GM10248 (cell line): ENCODE measurements at places on chromosomes 2 and 18.

DNA sequence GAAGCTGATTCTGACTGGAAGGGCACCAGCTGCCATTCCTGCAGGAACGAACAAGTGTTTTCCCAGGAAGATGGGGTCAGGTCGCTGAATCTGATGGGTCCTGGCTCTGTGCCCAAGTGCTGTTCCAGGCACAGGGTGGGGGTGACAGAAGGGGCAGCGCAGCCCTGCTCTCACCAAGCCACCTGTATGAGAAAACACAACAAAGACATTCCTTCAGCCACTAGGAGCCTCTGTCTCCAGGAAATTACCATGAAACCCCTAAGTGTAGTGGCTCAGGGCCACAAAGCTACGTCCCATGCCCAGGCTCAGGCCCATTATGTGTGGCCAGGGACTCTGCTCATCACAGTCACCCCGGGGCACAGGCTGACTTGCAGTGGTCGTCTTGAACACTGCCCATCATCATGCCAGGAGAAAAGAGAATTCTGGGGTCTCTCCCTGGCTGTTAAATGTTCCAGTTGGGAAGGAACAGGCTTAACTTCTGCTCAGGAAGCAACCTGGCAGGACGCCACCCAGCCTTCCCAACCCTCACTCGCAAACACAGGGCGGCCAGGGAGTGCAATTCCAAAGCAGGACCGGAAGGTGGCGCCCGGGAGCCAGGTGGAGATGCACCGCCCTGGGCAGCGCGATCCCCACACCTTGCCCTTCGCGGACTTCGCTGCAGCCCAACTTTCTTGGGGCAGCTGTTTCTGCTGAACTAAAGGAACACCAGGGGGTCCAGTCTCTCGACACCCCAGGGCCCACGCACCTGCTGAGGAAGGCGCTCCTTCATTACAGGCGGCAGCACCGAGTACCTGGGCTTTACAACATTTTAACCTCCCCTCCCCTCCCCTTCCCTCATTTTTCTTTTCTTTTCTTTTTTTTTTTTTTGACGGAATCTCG, 11.0 kb upstream of the SFTPB start:
- peak; percentile 91 for DNase-seq

GRCh38 chr18:36580266-36580665, 248.5 kb downstream of the TPGS2 start:
- DNase-seq = no peak

DNA sequence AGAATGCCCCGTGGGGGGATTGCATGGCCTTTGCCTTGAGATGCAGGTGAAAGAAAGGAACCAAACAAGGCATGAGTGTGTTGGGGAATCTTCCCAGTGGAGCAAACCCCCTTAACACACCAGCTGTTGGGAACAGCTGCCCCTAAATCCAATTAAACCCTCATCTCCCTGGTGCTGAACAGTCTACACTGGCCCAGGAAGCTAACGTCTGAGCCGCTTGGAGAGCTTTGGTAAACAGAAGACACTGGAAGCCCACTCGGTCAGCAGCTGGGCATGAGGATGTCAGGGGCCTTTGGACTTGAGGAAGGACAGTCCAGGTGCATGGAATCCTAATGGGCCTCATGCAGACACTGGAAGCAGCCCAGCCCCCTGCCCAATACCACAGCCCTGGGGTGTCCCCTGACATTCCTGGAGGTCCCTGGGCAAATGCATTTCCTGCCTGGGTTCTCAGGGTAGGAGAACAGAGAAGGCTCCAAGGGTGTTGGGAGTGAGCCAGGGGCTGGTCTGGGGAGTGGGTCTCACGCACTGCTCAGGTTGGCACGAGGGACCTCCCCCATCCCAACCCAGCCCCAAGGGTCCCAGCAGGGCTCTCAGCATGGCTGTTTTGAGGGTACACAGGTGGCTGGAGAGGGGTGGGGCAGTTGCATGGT, 37.7 kb downstream of the GBX2 start:
- no peak for DNase-seq

GRCh38 chr18:29862824-29863223, 1179.7 kb downstream of the DSC3 start:
- DNase-seq = no peak

DNA sequence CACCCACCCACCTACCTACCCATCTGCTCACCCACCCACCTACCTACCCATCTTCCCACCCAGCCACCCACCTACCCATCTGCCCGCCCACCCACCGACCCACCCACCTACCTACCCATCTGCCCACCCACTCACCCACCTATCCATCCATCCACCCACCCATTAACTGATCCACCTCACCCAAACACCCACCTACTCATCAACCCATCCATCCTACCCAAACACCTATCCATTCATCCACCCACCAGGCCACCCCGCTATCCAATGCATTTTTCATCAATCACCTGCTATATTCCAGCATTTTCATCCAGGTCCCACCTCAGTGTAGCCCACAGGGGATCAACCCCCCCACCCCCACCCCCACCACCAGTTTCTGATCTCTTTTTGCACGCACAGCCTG, 121.8 kb downstream of the GLI2 start:
- DNase-seq = no peak

DNA sequence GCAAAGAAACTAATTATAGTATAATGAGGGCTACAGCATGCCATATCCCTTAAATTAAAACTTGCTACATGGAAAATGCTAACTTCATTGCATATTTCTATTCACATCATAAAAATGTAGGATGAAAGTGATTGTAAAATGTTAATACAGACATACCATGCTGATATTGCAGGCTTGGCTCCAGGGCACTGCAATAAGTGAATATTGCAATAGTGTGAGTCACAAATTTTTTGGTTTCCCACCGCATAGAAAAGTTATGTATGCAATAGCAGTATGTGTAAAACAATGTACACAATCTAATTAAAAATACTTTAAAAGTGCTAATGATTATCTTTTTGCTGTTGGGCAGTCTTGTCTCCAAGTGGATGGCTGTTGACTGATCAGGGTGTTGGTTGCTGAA, 162.1 kb downstream of the CD8B2 start:
- no peak for DNase-seq

DNA sequence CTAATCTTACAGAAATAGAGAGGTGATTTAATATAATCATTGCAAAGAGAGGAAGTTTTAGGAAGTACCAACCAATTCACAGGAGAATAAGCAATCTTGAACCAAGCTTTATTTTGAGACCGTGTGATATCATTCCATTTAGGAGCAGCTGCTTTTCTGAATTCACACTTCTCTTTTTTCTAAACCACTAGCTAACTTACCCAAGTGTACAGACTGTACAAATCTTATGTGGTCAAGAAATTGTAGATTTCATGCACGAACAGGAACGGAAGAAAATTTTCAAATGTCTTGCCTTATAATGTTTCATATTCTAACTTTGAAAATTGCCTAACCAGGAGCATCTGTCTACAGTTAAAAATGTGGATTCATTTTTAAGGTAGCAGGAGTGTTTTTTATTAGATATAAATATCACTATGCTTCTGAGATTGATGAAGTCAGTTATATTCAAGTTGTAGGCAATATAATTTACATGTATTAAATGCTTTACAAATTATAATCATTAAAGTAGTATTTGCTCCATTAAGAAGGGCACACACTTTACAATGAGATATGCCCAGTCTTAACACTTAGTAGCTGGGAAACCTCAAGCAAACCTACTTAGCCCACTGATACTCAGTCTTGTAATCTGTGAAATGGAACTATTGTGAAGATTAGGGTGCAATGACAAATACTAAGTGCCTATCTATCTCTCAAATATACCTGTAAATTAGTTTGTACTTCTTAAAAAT, 302.2 kb upstream of the STON1 start:
- DNase-seq = peak; percentile 34

DNA sequence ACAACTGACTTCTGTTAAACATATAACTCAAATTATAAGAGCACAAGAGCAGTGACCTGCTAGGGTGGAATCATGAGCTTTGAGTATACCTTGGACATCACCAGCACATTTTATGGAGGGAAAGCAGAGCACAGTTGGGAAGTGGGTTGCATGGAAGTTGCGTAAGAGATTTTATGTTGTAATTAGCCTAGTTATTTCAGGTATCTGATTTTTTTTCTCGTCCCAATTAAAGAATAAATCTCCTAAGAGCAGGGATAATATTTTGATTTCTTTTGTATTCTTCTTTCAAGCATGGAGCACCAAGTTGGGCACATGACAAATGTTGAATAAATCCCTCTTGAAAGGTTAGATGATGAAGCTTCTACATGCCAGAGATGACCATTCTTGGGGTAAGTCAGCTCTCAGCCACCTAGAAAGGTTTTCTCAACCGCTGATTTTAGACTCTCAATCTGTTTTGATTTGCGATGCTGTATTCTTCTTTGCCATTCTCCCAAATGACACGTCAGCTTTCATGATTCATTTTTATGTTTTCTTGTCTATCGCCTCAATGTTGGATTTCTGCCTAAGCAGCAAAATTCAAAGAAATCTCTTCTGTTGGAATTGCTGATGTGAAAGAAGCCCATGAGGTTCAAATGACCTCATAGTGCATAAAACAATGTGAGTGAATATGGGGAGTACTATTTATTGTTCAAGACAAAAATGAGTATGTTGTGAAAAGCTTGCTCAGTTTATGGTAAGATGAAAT, 15.3 kb upstream of the FN1 start:
- no peak for DNase-seq

- DNase-seq = no peak
These were observed 247.3 kb upstream of the GYPC start for GRCh38 chr2:126408671-126409070.

GRCh38 chr2:235521844-235522243, 28.0 kb downstream of the AGAP1 start:
- no peak for DNase-seq

DNA sequence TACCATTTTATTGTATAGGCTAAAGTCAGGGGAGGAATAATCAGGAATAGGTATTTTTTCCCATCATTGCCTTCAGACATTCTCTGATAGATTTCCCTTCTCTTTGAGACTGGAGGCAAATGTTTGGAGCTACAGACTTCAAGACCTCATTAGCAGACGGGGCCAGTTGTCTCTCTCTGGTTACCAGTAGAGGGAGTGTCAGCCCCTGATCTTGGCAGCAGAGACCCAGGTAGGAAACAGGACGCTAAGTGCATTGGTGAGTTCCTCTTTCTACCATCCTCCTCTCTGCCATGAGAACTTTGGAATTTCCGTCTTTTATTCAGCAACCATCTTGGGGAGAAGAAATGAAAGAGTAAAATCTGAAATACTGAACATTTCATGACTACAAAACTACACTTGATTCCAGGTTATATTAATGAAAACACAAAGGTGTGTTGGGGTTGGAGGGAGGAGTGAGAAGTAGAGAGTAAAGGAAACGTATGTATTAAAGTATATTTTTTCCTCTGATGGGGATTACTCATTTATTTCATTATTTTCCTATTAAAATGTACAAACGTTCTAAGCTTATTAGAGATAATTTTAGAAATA, 186.2 kb upstream of the GCFC2 start:
- peak; percentile 40 for DNase-seq

GRCh38 chr2:198499539-198499938, 695.1 kb downstream of the PLCL1 start:
- no peak for DNase-seq
